ENCODE measurements at places on chromosomes 5 and 9.

DNA sequence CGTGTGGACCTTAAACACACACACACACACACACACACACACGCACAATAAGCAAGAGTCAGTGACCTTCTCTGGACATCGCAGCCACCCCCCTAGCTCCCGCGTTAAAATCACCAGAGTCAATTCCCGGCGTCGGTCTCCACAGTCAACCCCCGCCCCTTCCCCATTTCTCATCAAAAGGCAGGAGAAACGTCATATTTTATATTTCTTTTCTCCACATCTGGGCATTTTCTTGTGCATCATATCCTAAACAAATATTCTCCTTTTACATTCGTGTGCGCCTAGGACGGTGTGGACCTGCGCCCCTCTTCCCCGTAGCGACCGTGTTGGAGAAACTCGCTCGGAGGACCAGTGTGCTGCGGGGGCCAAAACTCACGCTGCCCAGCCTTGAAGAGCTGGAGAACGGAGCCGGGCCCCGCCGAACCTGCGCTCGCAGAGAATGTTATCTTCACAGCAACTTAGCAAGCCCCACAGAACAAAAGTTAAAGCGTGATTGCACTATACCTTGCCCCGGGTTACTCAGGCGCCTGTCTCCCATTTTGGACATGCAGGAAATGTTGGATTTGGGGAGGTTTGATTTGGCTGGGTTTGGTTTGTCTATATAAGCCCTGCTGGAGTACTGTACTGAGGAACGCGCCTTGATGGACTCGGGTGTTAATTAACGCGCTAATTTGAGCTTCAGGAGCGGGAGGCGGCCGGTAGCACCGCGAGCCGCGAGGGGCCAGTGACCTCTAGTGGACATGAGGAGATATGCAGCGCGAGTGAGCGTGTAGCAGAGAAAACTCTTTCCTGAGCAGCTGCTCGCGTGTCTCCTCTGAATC lies 192.4 kb downstream of the MEF2C start:
- no peak overlapping the region for H3K27ac ChIP-seq
- peak; percentile 82 for DNase-seq
- no peaks in the 10 kb centered on the region for H3K36me3 ChIP-seq
- peak overlapping the region; percentile 58 for H3K4me3 ChIP-seq
- peaks cover 100% of the 10 kb centered on the region for H3K27me3 ChIP-seq
- peaks cover 84% of the 10 kb centered on the region for H3K4me1 ChIP-seq

GRCh38 chr9:4167728-4168127 lies 132.1 kb downstream of the GLIS3 start:
- DNase-seq, result no peak
- no peaks in the 10 kb centered on the region for H3K36me3 ChIP-seq
- H3K27me3 ChIP-seq, result no peaks in the 10 kb centered on the region
- no peak overlapping the region for H3K4me3 ChIP-seq

DNA sequence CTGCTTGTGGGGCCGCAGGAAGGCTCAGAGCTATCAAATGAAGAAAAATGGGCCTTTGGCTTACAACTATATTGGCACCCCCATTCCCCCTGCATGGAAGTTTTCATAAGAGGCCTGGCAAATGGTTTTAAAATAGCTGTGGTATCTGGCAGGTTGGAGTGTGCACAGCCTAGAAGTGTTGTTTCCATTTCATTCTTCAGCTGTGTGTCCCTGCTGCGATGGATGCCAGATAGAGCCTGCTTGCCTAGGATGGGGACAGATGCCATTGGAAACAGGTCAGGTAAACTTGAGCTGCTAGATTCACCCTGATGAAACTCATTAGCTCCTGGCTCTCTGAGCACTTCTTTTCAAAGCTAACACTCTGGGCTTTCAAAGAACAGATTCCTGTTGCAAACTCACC lies 183.3 kb downstream of the IRX1 start:
- H3K36me3 ChIP-seq, result no peaks in the 10 kb centered on the region
- H3K27me3 ChIP-seq, result no peaks in the 10 kb centered on the region
- no peak overlapping the region for H3K4me3 ChIP-seq
- no peak overlapping the region for H3K27ac ChIP-seq
- no peak for DNase-seq
- peaks cover 12% of the 10 kb centered on the region for H3K4me1 ChIP-seq

- no peak overlapping the region for H3K4me3 ChIP-seq
- DNase-seq, result peak; percentile 13
- H3K36me3 ChIP-seq, result no peaks in the 10 kb centered on the region
- peaks cover 11% of the 10 kb centered on the region for H3K4me1 ChIP-seq
- H3K27me3 ChIP-seq, result no peaks in the 10 kb centered on the region
Observed at GRCh38 chr5:59187857-59188256, 605.0 kb downstream of the RAB3C start.

DNA sequence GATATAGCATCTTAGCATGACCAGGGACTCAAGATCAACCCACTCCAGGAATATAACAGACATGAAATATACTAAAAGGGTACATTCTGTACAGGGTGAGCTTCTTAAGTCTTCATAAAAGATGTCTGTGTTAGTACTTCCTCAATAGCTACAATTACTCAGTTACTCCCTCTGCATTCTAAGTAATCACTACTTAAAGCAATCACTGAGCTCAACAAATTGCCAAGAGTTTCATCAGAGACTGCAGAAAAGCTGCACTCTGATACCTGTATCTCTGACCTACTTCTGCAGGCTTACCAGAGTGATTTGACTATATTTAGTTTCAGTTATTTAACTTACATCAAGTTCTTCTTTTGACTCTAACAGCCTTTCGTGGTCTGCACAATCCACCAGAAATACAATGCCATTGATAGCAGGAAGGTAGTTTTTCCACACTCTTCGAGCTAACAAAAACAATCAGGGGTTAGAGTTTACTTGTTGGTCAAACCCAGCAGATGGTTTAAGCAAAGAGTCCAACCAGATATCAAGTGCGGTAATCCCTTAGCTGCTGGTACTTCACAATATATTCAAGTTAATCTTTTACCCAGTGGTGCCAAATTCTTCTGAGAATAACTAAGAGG lies 23.3 kb downstream of the SAR1B start:
- H3K4me1 ChIP-seq, result 0 out of 2 replicates have a peak, but pooled peaks cover 4% of the 10 kb centered on the region
- peaks cover 13% of the 10 kb centered on the region for H3K36me3 ChIP-seq

DNA sequence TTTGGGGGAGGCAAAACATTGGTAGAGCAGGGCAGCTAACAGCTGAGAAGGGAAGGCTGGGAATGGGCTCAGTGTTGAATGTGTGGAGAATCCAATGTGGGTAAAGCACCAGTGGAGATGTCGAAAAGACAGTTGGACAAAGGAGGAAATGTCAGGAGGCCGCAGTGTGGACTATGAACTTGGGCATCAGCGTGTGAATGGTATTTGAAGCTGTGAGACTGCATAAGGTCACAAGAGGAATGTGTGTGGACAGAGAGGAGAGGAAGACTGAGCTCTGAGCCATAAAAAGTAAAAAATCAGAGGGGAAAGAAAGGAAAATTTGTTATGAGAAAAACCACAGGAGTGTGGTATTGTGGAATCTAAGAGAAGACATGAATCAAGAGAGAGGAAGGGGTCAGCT lies 99.4 kb upstream of the ADAMTS16 start:
- no peak overlapping the region for H3K27ac ChIP-seq
- H3K36me3 ChIP-seq, result 0 out of 2 replicates have a peak, but pooled peaks cover 6% of the 10 kb centered on the region
- DNase-seq, result no peak
- no peak overlapping the region for H3K4me3 ChIP-seq
- no peaks in the 10 kb centered on the region for H3K4me1 ChIP-seq

DNA sequence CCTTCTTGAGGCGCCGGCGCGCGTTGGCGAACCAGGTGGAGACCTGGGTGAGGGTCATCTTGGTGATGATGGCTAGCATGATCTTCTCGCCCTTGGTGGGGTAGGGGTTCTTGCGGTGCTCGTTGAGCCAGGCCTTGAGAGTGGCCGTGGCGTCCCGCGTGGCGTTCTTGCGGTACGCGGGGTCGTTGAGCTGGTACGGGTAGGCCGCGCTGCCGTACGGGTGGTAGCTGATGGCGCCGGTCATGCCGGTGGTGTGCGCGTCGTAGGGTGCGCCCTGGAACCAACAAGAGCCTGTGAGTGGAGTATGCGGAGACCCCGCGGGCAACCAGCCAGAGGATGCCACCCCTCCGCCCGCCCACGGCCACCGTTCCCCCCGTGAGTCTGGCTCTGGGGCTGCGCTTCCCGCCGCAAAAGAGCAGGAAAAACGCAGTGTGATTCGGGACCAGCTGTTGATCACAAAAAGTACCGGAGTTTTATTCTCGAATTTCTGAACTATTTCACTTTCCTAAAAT lies 1.9 kb downstream of the IRX2 start:
- peak overlapping the region; percentile 63 for H3K4me3 ChIP-seq
- H3K27ac ChIP-seq, result no peak overlapping the region
- DNase-seq, result peak; percentile 30
- H3K4me1 ChIP-seq, result peaks cover 22% of the 10 kb centered on the region

- H3K4me1 ChIP-seq, result peaks cover 18% of the 10 kb centered on the region
- H3K4me3 ChIP-seq, result no peak overlapping the region
- no peaks in the 10 kb centered on the region for H3K36me3 ChIP-seq
- DNase-seq, result no peak
- H3K27me3 ChIP-seq, result no peaks in the 10 kb centered on the region
- no peak overlapping the region for H3K27ac ChIP-seq
Observed at GRCh38 chr9:123778232-123778902, 151.6 kb downstream of the DENND1A start.
